ENCODE measurements at places on chromosomes 1 and 21. TPM values are rescaled to one million over a fixed set of nuclear protein-coding genes. Genes with fewer than 3 reads are reported as not detected.

Gene KIF17
- total RNA-seq, result not detected

Gene GBP3
- total RNA-seq, result 24.1 TPM

Gene SPRR4
- not detected for total RNA-seq

Gene OR2L2
- total RNA-seq, result 8.9 TPM

DNA sequence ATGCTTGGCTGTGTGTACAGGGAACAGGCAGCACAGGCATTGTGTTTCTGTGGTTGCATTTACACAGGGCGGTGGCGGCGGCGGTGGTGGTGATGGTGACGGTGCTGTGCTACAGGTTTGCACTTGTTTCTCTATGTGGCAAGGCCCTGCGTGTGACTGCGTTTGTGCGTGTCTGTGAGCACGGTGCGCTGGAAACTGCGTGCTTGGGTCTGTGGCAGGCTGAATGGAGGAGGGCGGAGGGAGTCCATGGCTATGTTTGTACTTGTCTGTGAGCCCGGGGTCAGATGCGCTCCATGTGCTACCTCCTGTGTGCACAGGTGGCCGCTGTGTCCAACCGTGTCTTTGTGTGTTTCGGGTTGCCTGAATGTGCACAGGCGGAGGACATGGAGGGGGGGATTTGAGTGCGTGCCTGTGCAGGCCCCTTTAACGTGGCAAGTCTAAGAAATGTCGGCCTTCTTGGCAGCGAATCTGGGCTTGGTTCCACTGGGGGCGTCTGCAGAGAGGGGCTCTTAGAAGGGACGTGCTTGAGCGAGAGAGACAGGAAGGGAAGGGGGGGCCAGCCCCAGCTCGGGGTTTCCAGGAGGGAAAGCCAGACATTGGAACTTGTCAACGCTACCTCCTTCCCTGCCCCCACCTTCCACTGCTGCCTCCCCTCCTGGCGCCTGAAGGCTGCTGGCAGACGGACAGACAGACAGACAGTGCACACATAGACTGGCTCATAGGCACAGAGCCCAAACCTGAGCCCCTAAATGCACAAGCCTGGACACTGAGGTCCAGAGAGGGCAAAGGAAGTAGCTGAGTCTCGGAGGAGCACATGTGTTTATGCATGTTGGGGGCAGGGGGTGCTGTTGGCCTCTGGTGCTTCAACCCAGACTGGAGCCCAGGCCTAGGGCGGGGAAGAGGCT lies 32.7 kb upstream of the WASF2 start:
- DNase-seq, result peak; percentile 93
